ENCODE measurements at places on chromosomes 6 and 20.

GRCh38 chr6:80287607-80288006, 181.1 kb downstream of the BCKDHB start:
- no peak for DNase-seq

- no peak for DNase-seq
Observed at GRCh38 chr20:17912916-17913315, 55.7 kb downstream of the SNX5 start.

DNA sequence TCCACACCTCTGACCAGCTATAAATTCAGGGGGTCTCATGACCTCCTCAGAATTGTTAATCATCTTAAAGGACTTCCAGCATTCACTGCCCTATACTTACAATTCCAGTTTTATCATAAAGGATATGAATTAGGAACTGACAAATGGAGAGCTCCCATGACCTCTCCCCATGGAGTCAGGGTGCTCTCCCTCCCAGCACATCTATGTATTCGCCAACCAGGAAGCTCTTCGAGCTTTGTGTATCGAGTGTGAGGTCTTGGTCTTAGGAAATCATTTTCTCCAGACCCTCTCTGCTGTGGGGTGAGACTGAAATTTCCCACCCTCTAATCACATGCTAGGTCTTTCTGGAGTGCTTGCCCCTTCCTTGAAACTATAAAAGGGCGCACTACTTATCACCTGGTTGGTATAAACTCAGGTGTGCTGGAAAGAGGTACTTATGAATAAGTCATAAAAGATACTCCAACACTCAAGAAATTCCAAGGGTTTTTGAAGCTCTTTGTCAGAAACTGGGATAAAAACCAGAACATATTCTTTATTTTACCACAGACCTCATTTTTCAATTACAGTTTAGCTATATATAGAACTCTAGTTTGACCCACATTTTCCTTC, 238.4 kb upstream of the OPRM1 start:
- no peak for DNase-seq

GRCh38 chr6:83707829-83708545, 914 bp downstream of the SNAP91 start:
- no peak for DNase-seq

- DNase-seq = no peak
Observed at GRCh38 chr20:61531553-61532345, 279.7 kb downstream of the CDH4 start.

GRCh38 chr6:1619098-1619672, 9.5 kb downstream of the FOXC1 start:
- no peak for DNase-seq

- DNase-seq = no peak
Observed at GRCh38 chr20:2052741-2053140, 48.9 kb upstream of the STK35 start.

- DNase-seq = no peak
Observed at GRCh38 chr20:16349523-16350260, 223.6 kb downstream of the KIF16B start.

DNA sequence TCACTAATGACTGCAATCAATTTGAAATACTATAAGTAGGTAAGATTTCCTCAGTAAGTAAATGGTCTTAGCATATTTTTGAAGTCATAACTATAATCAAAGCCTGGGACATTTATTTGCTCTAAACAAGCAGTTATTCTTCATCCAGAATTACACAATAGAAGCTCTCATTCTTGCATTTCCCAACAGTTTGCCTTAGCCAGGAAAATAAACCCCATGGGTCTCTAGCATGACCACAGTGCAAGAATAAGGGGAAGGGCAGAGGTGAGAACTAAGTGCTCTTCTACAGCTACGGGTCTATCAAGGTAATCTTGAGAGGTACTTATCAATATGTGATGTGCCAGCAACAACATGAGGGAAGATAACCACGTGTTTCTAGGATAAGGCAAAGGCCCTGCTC, 14.1 kb upstream of the HLA-C start:
- no peak for DNase-seq

DNA sequence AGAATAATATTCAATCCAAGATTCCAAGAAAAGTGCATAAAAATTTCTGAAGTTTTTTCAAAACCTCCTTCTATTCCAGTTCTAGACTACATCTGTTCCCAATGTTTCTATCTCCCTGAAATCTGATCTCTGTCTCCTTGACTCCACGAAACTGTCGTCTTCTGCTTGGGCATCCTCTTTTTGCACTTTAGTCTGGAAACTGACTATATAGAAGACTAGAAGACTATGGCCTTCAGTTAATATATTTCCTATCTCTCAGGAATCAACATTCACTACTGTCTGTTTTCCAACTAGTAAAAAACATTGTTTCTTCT, 745.4 kb upstream of the ADGRB3 start:
- DNase-seq = no peak

DNA sequence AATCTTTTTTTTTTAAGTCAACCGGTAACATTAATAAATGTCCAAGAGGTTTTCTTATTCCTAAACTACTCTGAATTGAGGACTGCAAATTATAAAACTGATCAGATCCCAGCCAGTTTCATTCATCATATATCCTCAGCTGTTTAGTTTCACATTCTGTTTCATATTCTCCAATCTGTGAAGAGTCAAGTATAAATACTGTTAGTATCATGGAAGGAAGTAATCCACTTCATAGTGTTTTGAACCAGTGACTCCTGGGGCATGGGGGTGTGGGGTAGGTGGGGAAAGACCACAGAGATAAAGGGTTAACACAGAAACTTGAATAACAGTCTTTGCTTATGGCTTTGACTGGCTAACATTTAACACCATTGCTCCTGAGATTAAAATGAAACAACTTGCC, 69.9 kb downstream of the FYN start:
- peak; percentile 61 for DNase-seq

GRCh38 chr6:67353861-67354260, 1281.2 kb upstream of the ADGRB3 start:
- DNase-seq = no peak

- no peak for DNase-seq
Observed at GRCh38 chr6:56527934-56528333, 114.8 kb downstream of the DST start.

- no peak for DNase-seq
Observed at GRCh38 chr6:26441977-26442376, 1.7 kb downstream of the BTN3A3 start.

GRCh38 chr6:131136021-131136786, 937 bp downstream of the AKAP7 start:
- no peak for DNase-seq

DNA sequence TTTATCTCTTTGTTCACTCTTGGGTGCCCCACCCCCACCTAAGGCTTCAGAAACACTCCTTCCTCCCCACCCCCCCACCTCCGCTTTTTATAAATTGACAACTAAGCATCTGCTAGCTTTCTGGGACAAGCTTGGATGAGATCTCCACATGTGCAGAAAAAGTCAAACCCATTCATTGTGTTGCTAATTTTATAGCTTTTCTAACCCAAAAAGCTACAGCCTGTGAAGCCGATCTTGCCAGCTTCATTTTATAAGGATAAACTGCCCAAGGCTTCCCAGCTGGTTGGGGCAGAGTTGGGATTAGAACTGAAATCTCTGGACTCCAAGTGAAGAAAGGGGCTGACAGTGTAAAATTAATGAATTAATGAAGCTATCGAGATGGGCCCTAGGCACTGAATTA, 24.1 kb downstream of the BPIFB4 start:
- DNase-seq = no peak

DNA sequence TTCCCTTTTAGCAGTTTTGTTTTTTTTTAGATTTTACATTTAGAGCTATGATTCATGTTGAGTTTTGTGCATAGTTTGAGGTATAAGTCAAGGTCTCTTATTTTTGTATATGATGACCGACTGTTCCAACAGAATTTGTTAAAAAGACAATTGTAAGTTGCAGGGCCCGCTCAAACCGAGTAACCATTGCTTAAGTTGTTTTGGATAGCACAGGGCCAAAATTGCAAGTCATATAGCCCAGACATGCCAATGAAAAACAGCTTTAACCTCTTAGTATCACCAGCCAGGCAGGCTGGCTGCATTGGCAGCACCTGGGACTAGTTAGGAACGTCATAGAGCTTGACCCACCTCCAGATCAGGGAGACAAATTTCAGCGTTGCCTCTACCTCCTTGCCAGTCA, 47.3 kb downstream of the PFDN4 start:
- no peak for DNase-seq

GRCh38 chr6:163001330-163001729, 273.6 kb downstream of the PACRG start:
- no peak for DNase-seq

DNA sequence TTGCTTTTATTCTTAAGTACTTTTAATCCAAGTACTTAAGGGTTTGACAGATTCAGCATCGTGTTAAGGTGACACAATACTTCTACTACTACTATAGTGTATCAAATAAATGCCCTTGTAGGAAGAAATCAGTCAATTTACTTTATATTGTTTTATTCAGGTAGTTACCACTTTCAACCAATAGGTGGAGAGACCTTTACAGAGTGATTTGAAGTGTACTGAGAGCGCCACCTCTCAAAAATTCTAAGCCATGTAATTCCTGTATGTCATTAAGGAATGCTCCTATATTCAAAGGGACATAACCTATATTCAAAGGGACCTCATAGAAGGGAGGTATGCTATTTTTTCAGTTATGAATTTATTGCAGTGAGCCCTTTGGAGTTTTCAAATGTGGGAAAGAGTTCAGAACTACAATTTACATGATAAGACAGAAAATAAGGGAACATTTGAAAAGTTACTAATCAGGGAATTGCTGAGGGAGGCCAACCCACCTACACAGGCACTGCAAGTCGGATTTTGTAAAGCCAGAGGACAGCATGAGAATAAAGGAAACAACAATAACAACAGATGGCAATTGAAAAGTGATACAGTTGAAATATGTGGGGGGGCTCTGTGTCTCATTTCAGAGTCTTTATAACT, 955.6 kb downstream of the TBC1D32 start:
- no peak for DNase-seq

GRCh38 chr20:64130271-64130670, 22.9 kb upstream of the NPBWR2 start:
- DNase-seq = no peak

DNA sequence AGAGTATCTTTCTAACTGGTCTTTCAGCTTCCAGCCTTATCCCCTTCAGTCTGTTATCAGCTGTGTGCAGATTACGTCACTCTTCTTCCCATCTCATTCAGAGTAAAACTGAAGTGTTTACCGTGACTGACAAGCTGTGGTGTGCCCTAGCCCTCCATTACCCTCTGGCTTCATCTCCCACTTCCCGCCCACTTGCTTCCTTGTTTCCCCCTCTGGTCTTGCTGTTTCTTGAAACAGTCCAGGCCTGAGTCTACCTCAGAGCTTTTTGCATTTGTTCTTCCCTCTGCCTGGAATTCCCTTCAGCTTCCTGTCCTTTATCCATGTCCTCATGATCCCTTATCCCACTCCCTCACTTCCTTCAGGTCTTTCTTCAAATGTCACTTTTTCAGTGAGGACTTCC, 66.9 kb downstream of the CARMIL1 start:
- DNase-seq = no peak

GRCh38 chr6:106257195-106257594, 68.4 kb downstream of the ATG5 start:
- no peak for DNase-seq

DNA sequence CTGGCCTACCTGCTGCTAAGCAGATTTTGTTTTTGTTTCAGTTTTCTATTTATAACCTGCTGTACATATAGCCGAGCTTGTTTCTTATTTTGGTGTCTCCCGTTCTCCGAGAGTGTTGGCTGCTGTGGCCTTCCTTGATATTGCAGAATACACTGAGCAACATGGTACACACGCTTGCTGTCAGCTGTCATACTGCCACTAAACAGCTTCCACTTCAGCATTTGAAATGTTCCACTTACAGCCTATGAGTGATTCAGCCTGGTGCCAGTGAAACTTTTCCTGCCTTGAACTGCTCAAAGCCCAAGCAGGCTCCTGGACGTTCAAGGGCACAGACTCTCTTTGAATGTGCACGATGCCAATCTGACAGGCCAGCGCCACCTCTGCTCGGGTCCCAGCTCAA, 87.1 kb downstream of the PSMG4 start:
- no peak for DNase-seq

DNA sequence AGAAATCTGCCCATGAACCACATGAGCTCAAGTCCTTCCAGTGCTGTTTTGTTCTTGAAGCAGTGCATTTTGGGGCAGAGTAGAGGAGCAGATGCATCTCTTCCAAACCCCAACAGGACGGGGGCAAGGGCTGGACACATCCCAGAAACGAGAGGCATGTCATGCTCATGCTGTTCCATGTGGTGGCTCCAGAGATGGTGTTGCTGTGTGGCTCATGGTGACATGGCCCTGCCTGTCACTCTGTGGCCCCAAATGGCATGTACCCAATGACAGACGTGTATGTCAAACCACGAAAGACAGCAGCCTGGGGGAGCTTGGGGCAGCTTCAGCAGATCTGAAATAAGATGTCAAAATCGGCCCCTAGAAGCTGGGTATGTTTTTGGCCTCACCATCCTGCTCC, 46.3 kb downstream of the NRN1 start:
- DNase-seq = no peak

GRCh38 chr6:22019857-22020256, 277.0 kb downstream of the PRL start:
- DNase-seq = no peak

- no peak for DNase-seq
Observed at GRCh38 chr20:56420028-56420427, 8.0 kb downstream of the CASS4 start.

DNA sequence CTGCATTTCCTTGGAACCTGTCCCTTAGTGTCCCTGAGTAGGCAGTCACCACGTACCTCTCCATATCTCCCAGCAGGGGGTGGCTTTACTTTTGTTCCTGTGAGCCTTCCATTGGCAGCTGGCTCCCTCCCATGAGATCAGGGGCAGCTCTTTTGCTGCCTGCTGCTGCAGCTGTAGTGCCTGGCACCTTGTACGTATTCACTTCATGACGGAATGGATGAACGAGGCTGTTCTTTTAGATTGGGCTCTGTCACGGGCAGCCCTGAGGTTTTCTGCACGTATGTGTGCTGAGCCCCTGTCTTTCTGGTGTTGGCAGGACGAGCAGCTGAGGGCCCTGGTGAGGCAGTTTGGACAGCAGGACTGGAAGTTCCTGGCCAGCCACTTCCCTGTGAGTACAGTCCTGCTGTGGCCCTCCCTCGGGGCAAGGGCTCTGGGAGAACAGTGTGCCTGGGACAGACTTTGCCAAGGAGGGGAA, 14.6 kb downstream of the MYBL2 start:
- no peak for DNase-seq

DNA sequence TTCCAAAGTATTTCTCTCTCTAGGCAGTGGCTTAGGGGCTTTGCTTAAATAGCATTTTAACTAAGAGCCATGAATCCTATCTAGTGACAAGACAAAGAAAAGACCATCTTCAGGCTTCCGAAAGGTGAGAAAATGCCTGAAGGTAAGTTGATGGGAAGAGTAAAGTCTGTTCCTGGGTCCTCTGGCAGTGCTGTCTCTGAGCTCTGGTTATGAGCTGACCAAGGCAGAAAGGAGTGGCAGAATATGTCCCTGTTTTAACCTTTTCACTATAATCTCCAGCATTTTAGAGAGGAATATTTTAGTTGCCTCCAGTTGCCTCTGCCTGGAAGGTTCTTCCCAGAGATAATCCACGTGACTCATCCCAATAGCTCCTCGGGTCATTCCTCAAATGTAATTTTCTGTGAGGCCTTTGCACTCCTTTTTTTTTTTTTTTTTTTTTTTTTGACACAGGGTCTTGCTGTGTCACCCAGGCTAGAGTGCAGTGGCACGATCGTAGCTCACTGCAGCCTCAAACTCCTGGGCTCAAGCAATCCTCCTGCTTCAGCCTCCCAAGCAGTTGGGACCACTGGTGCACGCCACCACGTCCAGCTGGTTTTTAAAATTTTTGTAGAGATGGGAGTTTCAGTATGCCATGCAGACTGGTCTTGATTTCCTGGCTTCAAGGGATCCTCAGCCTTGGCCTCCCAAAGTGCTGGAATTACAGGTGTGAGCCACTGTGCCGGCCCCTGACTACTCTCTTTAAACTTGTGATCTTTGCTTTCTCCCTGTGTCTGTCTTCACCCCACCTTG, 3.7 kb upstream of the ARMH2 start:
- no peak for DNase-seq
